ENCODE measurements at places on chromosomes 5 and 9.

DNA sequence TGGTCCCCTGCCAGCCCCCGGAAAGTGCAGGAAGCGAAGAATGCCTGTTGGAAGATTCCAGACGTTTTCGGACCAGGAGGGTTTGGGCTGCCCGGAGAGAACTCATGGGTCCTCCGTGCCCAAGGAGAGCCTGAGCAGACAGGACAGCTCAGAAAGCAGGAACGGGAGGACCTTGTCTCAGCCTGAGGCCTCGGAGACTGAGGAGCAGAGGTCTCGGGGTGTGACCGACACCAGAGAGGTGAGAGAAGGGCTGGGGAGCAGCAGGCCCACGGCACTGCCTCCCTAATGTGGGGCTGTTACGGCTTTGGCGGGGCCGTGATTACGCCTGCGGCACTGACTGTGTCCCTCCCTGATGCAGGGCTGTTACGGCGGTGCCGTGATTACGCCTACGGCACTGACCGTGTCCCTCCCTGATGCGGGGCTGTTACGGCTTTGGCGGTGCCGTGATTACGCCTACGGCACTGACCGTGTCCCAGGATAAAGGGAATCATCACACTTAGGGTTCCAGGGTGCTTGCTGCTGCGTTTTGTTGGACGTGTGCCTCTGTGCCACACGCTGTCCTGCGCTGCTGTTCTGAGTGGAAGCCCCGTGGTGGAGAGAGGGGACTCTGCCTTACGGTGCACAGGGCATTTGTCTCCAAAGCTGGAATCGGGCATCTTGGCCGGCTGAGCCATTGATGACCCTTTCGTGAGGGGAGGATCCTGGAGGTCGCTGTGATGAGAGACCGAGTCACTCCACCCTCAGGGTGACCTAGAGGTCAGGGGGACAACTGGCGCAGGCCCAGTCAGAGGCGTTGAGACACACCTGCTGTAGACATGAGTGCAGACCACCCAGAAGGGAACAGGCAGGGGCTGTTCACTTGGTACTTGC lies 25.7 kb downstream of the CEP72 start:
- no peak for DNase-seq

DNA sequence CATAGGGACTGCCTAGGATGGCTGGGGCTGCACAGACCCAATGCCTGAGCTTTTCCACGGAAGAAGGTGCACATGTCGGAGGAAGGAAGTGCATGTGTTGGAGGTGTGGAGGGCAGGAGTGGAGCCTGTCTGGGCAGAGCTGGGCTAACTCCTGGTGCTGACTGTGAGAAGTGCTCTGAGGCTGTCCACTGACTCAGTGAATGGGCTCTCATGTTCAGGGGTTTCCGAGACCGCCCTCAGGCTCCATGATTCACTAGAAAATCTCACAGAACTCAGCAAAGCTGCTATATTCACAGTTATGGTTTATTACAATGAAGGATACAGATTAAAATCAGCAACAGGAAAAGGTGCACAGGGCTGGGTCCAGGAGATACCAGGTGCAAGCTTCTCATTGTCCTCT lies 37.2 kb downstream of the NTNG2 start:
- no peak for DNase-seq

- DNase-seq: no peak
Observed at GRCh38 chr5:152477536-152477935, 72.5 kb upstream of the NMUR2 start.

DNA sequence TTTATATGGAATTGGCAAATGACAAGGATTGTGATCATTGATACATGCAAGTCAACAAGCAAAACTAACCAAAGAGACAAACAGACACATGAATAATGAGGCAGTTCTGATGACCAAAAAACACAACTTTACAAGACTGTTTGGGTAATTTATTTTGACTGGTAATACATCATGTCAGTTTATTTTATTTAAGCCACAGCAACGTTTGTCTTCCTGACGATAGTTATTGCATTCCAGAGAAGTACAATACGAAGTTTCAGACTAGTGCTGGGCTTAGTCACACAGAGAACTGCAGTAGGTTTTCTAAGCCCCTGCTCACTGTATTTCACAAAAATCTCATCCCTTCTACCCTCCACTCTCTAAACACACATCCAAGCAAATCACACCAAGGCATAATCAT lies 514.2 kb downstream of the RAB3C start:
- DNase-seq: no peak

DNA sequence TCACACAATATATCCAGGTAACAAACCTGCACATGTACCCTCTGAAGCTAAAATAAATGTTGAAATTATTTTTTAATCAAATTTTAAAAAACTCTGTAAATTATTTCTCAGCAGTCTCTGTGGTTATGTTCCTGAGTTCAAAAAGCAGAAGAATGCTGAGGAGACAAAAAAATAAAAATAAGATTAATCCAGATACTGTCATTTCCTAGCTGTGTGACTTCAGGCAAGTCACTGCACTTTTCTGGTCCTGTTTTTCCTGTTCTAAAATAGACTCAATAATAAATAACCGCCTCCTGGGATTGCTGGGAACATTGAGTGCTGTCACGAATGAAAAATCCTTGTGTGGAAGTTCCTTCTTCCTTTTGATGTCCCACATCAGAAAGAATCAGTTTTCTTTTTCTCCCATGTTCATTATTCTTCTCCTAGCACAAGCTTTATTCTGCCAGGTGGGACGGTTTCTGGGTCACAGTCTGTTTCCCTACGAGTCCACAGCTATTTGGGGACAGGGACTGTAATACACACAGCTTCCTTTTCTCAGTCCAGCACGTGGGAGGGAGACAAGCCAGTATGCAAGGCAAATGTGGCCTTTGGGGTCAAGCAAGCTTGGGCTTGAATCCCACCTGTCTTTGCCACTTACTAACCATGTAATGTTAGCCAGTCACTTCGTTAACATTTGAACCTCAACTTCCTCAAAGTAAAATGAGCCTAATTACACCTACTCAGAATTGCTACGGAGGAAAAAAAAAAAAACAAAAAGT lies 156.9 kb downstream of the TRIM32 start:
- DNase-seq: no peak

All from activated CD8-positive, alpha-beta memory T cell treated with anti-CD3 and anti-CD28 coated beads for 4 hours (primary cell).